ENCODE measurements at places on chromosomes 5 and 9.
A peak's percentile ranks its signal among the peaks of the same experiment; 100 is the strongest.

DNA sequence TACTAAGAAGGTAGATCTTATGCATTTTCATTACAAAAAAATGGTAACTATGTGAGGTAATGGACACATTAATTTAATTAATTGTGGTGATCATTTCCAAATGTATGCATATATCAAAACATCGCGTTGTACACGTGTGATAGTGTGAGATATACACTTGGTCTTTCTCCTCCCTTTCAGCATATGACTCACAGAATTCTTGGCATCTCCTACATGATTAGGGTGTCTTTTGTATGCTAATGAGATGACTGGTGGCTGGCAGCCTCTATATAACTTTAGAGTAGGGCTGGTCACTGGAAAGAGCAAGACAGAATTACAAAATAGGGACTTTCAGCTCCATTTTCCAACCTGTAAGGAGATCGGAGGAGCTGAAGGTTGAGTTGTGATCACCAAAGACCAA lies 1167.6 kb downstream of the CDH12 start:
- DNase-seq, result no peak

DNA sequence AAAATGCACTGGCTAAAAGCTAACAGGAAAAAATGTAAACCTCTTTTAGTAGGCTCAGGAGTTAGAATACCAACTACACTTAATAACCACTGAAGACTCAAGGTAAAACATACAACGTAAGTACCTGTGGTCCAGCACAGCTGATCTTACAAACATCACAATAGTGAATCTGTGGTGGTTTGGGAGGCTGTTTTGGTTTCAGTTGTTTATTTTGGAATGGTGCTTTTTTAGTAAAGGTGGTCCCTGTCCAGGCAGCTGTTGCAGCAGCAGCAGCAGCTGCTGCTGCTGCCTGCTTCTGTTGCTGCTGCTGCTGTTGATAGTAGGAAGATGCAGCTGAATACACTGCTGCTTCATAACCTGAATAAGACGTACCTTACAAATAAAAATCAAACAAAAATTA lies 37.9 kb downstream of the ZFR start:
- DNase-seq, result no peak

DNA sequence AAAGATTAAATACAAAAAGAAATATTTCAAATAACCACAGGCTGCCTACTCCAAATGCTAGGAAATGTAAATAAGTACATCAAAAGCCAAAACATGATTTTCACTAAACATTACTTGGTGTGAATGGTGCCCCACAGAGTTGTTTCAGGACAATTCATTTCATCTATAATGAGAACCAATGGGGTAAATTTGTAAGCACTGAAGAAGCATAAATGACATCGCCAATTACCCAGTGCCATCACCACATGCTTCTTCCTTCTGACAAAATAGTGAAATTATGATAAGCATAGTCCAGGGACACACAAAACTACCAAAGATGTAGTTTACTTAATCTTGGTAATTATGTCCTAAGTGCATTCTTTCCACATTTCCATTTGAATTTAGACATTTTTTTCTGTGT lies 510.4 kb upstream of the TYRP1 start:
- no peak for DNase-seq

- no peak for DNase-seq
Measured at GRCh38 chr5:2373631-2374030, 377.8 kb downstream of the IRX2 start.

DNA sequence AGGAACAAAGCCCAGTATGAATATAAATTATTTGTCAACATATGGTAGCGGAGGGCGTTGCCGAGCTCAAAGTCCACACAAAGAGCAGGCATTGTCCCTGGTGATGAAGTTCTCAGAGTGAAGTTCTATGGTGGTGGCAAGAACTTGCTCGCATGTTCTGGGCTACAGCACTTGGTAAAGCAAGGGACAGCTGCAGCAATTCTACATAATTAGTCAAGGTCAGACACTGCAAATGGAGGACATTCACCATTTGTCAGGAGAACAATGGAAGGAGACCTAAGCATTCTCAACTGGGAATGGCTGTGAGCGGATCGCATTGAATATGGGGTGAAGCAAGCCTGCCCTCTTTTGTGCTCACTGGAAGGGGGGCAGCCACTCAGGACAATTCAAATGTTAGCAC lies 503.8 kb upstream of the ADAMTS16 start:
- no peak for DNase-seq

- peak; percentile 78 for DNase-seq
Measured at GRCh38 chr9:130927995-130928900, 10.8 kb downstream of the FIBCD1 start.
